ENCODE measurements at places on chromosomes 12 and 14.

DNA sequence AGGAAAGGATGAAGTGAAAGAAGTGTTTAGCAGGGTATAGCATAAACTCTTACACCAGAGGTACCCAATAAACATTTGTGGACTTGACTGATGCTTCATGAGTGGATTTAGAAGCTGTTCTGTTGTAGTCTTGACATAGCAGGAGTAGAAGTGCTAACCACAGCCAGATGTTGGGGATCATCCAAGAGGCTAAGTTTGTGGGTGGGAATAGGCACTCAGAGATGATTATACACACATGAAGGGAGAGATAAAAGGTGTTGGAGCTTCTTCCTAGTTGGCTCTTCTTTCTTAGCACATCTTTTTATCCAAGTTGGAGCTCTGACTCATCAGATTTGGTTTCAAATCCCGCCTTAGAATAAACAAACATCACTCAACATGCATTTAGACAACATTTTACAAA, 166.7 kb upstream of the E2F7 start:
- DNase-seq, result no peak

DNA sequence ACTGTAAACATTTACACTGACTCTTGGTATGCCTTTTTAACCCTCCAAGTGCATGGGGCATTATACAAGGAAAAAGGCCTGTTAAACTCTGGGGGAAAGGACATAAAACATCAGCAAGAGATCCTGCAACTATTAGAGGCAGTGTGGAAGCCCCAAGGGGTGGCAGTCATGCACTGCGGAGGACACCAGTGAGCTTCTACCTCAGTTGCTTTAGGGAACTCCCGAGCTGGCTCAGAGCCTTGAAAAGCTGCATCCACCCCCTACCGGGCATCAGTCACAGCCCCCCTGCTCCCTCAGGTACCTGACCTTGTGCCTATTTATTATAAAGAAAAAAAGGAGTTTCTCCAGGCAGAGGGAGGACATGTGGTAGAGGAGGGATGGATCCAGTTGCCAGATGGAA, 695.6 kb upstream of the LMO3 start:
- no peak for DNase-seq

DNA sequence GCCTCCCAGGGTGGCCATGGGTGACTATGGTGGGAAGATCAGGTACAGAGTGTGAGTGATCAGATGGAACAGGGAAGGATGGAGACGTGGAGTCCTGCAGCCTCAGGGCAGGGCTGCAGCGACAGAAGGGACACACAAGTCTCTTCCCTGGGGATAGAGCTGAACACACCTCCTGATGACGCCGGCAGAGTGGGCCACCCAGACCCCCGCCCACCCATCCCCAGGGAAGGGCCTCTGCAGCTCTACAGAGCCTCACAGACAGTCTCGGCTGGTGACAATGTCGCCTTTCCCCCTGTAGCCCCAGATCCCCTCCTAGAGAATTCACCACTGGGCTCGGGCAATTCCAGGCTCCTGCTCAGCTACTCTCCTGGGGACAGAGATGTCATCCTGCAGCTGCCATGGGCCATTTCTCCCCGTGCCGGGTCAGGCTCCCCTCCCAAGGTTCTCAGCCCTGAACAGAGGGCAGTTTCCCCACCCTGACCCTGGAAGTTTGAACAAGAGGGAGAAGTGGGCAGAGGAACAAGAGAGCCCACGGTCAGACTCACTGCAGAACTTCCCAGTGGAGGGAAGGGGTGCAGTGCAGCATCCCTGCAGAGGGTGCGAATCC, 115.7 kb downstream of the NCOR2 start:
- DNase-seq, result no peak

DNA sequence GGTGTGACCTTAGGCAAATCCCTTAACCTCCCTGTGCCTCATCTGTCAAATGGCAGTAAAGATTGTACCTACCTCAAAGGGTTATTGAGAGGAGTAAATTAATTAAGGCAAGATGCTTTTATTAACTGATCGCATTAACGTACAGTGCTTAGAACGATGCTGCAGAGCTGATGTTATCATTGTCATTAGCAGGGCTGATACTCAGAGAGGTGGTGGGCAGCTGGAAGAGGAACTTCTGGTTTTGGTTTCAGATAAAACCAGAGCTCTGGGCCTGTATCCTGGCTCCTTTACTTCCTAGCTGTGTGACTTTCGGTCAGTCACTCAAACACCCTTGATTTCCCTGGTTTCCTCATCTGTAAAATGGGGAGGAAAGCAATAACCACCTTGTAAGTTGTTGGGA, 55.1 kb downstream of the CALM1 start:
- DNase-seq, result no peak

DNA sequence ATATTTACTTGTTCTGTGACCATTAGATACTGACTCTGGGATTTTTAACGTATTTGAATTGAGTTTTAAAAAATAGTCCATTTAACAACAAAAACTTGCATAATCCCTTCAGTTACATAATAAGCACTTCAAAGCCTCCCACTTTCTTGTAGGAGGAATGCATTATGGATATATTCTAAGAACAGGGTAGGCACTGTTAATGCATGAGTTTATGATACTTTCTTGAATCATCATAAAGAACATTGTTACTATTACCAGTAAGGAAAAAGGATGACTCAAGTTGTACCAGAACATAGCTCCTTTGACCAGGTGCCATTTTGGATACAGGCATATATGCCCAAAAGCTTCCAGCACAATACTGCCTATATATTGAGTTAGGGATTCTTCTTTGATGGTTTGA, 671.4 kb downstream of the GALC start:
- no peak for DNase-seq

DNA sequence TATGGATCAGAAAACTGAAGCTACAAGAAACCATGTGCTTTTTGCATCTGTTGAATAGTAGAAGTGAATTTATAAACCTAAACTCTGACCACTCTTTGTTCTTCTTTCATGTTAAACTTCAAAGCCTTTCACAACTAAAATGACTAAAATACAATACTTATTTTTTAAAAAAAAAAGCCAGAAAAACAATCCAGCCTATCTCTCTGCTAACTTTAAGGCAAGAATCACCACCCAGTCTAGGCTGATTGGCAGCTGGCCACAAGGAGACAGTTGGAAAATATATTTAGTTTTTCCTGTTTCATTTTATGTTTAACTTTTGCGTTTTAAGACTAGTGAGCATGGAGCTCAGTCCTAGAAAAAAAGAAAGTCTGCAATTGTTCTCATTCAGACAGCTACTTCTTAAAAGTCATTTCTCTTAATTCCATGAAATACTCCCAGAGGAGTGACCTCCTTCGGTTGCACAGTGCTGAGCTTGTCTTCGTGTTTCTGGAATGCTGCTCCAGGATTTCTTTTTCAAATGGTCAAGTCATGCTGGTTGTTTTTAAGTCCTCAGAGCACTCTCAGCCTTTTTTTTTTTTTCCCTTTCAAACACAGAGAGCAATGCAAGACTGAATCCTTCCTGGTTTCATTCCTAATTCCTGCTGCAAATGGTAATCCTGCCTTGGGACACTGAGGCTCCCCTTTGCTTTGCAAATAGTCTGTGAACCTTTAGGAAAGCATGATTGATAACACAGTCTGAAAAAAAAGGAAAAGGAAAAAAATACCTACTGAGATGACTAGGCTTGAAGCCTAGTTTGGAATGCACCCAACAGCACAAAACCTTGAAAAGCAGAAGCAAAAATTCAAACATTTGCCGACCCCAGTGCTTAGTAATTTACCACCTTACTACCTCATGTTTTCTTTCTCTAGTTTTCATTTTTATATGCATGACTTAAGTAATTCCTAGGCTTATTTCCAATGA, 233.3 kb upstream of the DAAM1 start:
- DNase-seq, result no peak

- DNase-seq, result no peak
Measured at GRCh38 chr12:91033251-91033650, 24.6 kb downstream of the KERA start.

GRCh38 chr14:24113801-24114531, 611 bp upstream of the DCAF11 start:
- peak; percentile 64 for DNase-seq

- no peak for DNase-seq
Measured at GRCh38 chr14:95849761-95850160, 26.9 kb upstream of the TUNAR start.

DNA sequence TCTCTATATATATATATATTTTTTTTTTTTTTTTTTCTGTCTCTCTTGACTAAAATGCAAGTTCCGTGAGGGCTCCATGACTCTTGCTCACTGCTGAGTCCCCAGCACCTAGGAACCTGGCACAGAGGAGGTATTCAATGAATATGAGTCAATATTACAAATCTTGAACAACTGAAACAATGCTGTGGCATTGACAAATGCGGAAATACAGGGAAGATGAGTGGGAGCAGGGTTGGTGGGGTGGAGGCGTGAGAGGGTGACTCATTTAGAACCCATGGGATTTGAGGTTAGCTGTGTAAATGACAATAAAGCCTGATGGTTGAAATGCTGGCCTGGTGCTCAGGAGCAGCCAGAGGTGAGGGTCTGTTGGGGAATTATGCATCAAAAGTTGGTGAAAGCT, 121.7 kb upstream of the FUT8 start:
- no peak for DNase-seq

DNA sequence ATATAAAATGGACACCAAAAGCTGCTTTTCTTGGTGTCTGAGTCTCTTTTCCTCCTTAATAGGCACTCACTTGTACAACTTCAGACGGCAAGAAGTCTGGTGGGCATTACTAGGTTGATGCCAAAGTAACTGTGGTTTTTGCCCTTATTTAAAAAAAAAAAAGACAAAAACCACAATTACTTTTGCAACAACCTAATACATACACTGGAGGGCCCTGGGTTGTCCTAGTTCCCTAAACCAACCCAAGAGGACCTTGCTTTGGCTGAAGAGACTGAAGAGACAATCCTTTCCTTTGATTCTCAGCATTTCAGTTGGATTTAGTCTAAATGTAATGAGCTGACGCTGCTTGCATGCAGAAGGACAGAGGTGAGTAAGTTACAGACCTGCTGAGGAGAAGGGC, 16.2 kb upstream of the PLEKHG3 start:
- peak; percentile 34 for DNase-seq

- DNase-seq, result peak; percentile 49
Measured at GRCh38 chr14:68282479-68283377, 463.1 kb downstream of the RAD51B start.

DNA sequence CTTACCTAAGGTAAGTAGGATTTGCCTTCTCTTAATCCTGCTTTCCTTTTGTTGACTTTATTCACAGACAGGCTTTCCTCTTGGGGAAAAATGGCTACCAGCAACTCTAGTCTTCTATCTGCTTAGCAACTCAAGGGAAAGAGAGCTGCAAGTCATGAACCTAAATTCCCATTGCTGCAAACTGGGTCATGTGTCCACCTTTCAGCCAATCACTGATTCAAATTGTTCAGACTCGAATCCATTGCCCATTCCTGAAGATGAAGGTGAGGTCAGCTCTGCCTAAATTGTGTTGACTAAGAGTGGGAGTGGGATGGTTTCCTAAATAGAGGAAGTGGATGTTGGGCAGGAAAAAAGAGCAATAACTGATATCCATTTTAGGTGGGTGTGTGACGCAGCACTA, 7.7 kb downstream of the FBXW8 start:
- no peak for DNase-seq

- no peak for DNase-seq
Measured at GRCh38 chr12:2412305-2412643, 359.5 kb downstream of the CACNA1C start.

GRCh38 chr14:69137843-69138535, 14.9 kb downstream of the DCAF5 start:
- no peak for DNase-seq

- DNase-seq, result no peak
Measured at GRCh38 chr12:53737951-53738405, 10.7 kb upstream of the CALCOCO1 start.
